ENCODE measurements at places on chromosomes 2 and 18.

DNA sequence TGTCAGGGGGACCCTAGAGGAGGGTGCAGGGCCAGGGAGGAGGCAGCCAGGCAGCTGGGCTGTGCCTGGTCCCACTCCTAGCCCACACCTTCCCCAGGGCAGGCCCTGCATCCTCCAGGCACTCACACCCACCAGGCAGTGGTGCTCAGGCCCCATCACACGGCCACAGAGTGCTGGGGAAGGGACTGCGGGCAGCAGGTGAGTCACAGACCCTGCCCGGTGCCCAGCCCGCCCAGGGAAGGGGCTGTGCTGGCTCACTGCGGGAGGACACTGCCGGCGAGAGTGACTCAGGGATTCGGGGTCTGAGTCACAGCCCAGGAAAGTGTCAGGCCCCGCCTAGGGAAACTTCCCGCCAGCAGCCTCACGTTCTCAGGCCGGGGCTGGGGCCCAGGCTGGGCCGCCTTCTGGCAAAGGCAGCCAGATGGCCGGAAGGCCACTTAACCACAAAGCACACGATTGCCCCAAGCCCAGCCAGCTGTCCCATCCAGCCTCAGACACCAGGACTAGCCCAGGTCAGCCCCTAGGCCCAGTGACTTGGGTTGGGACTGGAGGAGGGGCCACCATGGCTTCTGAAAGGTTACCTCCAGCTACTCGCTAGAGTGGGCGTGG, 42.2 kb downstream of the BIN1 start:
- peak; percentile 56 for DNase-seq

- no peak for DNase-seq
Measured at GRCh38 chr2:168694866-168695265, 107.6 kb upstream of the NOSTRIN start.

DNA sequence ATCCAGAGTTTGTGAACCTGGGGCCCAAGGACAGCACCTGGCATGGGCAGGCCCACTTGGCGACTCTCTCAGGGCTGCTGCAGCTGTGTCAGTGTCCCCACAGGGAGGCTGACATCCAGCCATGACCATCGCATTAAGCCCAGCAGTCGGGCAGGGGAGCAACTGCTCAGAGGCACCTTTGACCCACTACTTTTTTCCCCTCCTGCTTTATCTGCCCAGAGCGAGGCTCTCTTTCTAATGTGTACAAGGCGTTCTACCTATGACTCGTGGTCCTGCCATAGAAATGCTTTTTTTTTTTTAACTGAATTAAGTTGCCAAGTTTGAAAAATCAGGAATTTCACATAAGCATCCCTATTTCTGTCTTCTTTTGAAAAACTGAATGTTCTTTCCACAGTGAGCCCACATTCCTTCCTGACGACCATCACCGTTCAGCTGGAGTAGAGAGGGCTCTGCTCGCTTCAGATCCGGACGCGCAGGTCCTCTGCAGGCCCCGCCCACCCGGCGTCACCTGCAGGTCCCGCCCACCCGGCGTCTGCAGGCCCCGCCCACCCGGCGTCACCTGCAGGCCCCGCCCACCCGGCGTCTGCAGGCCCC, 403 bp upstream of the CLUL1 start:
- DNase-seq = peak; percentile 39

DNA sequence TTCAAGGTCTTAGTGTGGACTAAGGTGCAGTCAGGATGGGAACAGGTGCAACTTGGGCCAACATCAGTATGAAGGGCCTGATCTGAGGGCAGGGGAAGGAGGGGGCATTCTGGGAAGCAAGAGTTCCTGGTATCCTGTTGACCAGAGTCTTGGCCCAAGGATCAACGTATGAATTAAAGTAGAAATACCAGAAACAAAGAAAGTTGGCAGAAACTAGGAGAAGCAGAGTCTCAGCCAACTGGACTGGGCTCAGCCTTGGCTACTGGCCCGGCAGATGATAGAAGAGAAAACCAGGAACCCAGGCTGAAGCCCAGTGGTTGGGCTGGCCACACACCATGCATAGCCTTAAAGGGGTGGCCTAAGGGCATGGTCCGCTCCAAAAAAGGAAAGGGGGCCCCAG, 2.3 kb downstream of the CETN1 start:
- no peak for DNase-seq

GRCh38 chr2:206968134-206969086, 29.1 kb downstream of the CPO start:
- DNase-seq = no peak

DNA sequence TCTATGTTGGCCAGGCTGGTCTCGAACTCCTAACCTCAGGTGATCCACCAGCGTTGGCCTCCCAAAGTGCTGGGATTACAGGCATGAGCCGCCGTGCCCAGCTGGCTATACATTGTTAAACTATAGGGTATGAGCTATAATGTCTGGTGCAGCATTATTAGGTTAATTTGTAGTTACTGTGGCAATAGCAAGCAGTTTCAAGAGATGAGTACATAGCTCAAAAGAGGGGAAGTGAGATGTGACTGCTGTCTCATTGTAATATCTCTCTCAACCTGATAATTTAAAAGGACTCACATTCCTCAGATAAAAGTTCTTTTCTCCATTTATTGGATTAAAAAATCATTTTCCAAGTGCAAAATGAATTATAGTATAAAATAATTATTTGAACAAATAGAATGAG, 116.4 kb downstream of the INO80D start:
- no peak for DNase-seq

- no peak for DNase-seq
Measured at GRCh38 chr2:160228141-160228917, 28.3 kb upstream of the ITGB6 start.

All from activated T-helper 1 cell treated with Interleukin-2 at 50 U/mL for 16 hours (primary cell).